ENCODE measurements at places on chromosomes 6 and 20.

GRCh38 chr6:149094156-149094555, 223.4 kb upstream of the TAB2 start:
- no peak for DNase-seq

DNA sequence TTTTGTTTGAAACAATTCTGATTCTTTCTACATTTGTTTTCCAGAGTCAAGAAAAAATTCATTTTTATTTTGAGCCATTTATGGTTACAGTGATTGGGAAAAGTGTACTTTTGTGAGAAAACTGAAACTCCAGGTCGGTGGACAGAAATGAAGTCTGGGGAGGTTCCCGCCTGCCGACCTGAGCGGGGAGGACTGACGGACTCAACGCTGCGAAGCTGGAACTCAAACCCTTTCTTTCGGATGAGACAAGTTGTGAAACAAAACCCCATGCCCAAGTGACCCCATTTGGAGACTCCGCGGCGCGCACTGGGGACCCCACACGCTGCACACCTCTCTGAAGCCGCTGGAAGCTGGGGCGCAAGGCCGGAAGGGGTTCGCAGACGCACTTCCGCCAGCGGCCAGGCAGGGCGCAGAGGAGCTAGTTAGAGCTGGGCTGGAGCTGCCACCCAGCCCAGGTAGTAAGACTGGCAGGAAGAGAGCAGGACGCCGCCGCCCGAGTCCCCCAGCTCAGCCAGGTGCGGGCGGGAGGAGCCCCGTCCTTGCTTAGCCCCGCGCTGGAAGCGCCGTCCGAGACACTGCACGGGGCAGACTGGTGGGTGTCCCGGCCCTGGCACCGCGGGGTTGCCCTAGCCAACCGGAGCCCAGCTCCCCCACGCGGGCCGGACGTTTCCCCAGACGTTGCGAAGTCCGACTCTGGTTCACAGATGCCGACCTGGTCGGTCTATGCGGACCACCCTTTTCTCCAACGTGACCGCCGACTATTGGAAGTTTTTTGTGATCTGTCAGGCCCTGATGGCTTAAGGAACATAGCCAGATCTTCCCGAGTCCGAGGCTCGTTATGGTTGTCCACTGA, 19.8 kb upstream of the ZSCAN16 start:
- DNase-seq: peak; percentile 85

- DNase-seq: no peak
These were observed 107.2 kb upstream of the PLEKHG1 start for GRCh38 chr6:150492507-150492906.

- no peak for DNase-seq
These were observed 42.9 kb downstream of the UQCC1 start for GRCh38 chr20:35368666-35369423.

DNA sequence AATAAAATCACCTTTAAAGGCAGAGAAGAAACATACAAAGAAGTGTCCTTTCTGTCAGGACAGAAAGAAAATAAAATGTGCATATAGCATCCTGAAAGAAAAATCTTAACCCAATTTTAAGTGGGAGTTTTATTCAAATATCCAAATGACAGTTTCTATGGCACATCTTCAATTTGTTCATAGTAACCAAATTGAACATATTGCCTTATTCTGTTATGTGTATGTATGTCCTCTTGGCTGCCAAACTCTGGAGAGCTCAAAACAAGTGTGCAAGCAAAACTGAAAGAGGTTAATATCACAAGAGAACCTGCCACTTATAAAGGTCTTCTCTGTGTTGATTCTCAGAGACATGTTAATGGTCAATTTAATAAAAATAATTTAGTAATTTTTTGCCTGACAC, 334.7 kb downstream of the BCKDHB start:
- DNase-seq: no peak

DNA sequence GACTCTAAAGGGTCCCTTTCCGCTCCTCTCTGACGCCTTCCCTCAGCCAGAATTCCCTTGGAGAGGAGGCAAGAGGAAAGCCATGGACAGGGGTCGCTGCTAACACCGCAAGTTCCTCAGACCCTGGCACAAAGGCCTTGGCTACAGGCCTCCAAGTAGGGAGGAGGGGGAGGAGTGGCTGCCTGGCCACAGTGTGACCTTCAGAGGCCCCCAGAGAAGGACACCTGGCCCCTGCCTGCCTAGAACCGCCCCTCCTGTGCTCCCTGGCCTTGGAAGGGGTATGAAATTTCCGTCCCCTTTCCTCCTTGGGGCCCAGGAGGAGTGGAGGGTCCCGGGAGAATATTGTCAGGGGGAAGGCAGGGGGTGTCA, 2.7 kb downstream of the VEGFA start:
- no peak for DNase-seq

DNA sequence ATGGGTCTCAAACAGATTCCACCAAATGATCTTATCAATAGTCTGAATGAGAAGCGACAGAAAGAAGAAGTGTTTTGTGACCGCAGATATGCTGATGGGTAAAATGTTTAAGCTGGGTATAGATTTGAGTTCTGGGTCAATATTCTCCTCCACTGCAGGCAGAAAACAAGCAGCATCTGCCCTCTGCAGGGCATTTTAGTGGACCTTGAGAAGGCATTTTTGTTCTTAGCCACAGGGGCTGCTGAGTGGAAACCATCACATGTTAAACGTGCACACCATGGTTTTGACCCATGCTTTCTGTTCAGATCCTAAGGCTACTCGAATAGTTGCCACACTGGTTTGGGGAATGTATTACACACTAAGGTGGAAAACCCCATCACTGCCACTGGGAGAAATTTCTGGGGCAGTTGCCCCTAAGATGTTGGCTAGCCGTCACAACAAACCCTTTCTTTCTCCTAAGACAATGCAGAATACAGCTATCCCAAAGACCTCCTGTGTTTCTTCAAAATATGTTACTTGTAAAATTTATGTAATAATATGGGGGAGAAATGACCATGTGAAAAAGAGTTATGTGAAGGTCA, 5.5 kb downstream of the POU3F2 start:
- no peak for DNase-seq

- no peak for DNase-seq
These were observed 2.1 kb downstream of the LGSN start for GRCh38 chr6:63317641-63318040.

DNA sequence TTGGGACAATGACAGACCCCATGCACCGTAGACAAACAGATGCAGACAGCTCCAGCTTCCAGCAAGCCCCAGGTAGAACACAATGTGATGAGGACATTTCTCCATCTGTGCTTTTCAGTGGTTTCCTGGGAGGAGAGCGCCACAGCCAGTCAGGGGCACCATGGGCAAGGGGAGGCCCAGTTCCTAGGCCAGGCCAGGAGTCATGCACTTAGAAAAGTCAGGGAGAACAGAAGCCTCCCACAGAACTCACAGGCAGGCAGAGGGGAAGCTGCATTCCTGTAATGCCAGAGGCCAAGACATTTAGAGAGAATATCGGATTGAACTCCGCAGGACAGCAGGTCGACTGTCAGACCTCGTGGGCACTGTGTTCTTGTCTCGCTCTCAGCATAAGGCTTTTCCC, 9.2 kb downstream of the SYNDIG1 start:
- no peak for DNase-seq

DNA sequence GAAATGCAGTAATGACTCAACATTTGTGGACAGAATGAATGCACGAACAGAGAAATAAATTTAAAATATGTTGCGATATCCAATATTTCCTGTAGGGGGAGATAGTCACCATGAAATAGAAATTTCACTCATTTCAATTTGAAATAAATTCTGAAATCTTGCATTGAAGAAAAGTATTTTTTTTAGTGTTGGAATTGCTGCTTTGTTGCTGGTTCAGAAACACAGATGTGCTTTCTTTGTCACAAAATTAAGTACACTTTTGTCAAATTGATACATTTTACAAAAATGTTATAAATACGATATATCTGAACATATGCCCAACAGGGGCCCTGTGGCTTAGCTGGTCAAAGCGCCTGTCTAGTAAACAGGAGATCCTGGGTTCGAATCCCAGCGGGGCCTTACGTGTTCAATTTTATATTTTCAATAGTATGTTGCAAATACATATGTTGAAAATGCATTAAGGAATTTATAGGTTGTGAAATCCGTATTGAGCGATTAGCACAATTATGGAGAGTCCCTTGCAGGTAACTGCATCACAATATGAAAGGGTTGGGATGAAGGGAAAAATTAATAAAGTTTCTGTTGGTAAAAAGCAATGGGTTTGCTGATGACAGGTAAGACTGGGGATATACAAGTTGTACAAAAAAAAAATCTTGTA, 85.4 kb upstream of the PRSS16 start:
- peak; percentile 55 for DNase-seq

DNA sequence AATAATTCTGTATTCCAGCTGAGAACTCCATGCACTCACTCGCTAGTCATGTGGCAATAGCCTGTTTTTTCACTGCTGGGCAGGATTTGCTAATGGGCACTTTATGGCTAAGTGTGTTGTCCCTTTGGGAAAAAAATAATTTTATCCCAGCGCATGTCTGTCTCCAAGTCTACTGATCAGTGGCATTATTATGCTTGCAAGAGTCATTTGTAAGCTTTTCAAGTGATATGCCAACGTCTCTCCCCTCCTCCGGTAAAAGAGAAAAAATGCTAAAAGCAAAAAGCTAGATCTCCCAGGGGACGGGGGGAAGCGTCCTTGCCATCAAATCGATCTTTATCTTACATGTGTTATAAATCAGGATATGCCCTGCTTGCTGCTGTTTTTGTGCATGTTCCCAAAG, 407.7 kb downstream of the CDH26 start:
- no peak for DNase-seq

- DNase-seq: no peak
These were observed 233.7 kb downstream of the IBTK start for GRCh38 chr6:82013561-82014530.

- no peak for DNase-seq
These were observed 85.2 kb downstream of the DTNBP1 start for GRCh38 chr6:15577550-15578171.

DNA sequence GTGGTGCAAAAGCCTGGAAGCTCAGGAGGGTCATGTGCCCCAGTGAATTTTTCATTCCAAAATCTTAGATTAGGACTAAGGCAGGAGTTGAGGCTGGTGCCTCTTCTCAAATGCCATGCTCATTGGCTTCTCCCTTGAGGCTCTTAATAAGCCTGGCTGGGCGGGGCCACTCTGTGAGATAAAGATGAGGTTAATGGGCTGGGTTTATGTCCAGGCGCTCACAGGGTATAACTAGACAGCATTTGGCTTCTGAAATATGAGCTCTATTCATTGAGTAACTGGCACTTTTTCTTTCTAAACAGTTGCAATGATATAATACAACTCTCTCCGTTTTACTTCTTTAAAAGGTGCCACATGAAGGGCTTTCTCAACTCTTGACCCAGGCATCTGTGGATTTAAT, 156.3 kb downstream of the SCML4 start:
- no peak for DNase-seq

GRCh38 chr6:88473589-88473988, 307.4 kb upstream of the CNR1 start:
- no peak for DNase-seq

- peak; percentile 42 for DNase-seq
These were observed 44.1 kb downstream of the NHSL1 start for GRCh38 chr6:138454981-138455706.

GRCh38 chr6:35176301-35177024, 35.3 kb upstream of the TCP11 start:
- no peak for DNase-seq

GRCh38 chr20:3239026-3239866, at the start of gene SLC4A11:
TSS of gene SLC4A11 (minus strand) at chr20:3239190. CDS start at chr20:3239137, 53 bp downstream.
- peak; percentile 51 for DNase-seq

DNA sequence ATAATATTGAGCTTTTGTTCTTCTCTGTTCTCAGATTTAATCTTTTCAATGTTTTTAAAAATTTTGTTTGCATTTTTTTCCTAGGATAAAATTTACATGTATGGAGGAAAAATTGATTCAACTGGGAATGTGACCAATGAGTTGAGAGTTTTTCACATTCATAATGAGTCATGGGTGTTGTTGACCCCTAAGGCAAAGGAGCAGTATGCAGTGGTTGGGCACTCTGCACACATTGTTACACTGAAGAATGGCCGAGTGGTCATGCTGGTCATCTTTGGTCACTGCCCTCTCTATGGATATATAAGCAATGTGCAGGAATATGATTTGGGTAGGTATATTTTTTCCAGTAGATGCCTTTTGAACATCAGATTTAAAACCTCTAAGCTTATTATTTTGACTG, 89.8 kb downstream of the ATRN start:
- DNase-seq: no peak

DNA sequence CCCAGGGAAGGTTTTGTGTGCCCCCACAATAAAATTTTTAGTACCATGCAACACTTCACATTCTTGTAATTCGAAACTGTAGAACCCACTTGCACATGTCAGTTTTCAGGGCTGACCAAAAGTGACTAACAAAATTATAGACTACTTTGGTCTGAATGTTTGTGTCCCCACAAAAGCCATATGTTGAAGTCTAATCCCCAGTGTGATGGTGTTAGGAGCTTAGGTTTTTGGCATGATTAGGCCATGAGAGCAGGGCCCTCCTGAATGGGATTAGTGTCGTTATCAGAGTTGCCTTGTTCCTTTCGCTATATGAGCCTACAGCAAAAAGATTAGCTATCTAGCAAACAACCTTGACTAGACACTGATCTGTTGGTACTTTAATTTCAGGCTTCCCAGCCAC, 49.0 kb upstream of the TENT5A start:
- DNase-seq: no peak

DNA sequence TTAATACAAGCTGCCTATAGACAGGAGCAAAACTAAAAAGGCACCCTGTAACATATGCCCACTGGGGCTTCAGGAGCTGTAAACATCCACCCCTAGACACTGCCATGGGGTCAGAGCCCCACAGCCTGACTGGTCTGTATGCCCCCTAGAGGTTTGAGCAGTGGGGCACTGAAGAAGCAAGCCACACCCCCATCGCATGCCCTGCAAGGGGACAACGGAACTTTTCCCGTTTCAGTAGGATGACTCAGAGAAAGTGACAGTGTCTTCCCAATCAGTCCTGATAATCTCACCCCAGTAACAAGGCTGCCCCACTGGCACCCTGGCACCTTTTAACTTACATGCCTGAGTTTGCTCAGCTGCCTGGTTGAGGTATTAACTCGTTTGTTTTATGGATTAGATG, 35.9 kb downstream of the BEND3 start:
- no peak for DNase-seq

DNA sequence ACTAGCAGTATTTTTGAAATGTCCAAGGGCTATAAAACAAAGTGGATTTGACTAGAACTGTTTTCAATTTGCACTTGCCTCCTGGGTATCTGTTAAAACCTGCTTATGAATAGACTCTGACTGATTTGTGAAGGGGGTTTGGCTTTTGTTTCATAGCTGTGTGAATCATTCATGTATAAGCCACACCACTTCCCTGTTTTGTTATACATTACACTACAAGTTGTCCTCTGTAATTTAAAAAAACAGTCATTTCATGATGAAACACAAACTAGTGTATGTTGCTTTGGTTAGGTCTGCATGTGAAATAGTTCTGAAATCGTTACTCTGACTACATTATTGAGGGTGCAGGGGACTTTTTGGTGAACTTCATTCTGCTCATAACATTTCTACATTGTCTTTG, 121.7 kb downstream of the NKAIN2 start:
- DNase-seq: no peak
